ENCODE measurements at places on chromosomes 3 and 15.

- peaks cover 17% of the 10 kb centered on the region for H3K4me1 ChIP-seq
- H3K4me3 ChIP-seq = peak overlapping the region; percentile 75
- no peaks in the 10 kb centered on the region for H3K36me3 ChIP-seq
- H3K27me3 ChIP-seq = no peaks in the 10 kb centered on the region
- peak overlapping the region; percentile 53 for H3K27ac ChIP-seq
- no peak for DNase-seq
These were observed 612 bp upstream of the TBL1XR1 start for GRCh38 chr3:177197727-177198460.

GRCh38 chr15:60520825-60521368 lies 42.0 kb upstream of the ICE2 start:
- H3K27me3 ChIP-seq = no peaks in the 10 kb centered on the region
- peaks cover 12% of the 10 kb centered on the region for H3K4me1 ChIP-seq
- H3K4me3 ChIP-seq = no peak overlapping the region
- DNase-seq = peak; percentile 47
- no peak overlapping the region for H3K27ac ChIP-seq
- H3K36me3 ChIP-seq = no peaks in the 10 kb centered on the region

- no peak overlapping the region for H3K27ac ChIP-seq
- H3K4me3 ChIP-seq = no peak overlapping the region
- no peak for DNase-seq
- no peaks in the 10 kb centered on the region for H3K36me3 ChIP-seq
These were observed 88.3 kb upstream of the ACP3 start for GRCh38 chr3:132228923-132229322.

DNA sequence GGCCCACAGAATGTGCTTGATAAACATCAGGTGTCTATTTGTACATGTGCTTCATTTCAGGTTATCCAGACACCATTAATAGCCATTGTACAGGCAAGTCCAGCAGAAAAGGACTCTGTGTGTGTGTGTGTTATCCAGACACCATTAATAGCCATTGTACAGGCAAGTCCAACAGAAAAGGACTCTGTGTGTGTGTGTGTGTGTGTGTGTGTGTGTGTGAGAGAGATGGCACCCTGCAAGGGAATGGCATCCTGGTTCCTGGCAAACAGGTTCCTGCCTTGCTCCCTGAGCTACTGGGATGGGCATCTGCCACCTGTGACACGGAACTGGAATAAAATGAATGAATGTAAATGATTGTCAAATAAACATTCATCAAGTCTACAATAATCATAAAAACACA lies 11.7 kb downstream of the SUCLG2 start:
- no peaks in the 10 kb centered on the region for H3K36me3 ChIP-seq
- no peak for DNase-seq
- H3K4me3 ChIP-seq = no peak overlapping the region
- no peak overlapping the region for H3K27ac ChIP-seq
- no peaks in the 10 kb centered on the region for H3K27me3 ChIP-seq

- no peak for DNase-seq
- H3K27ac ChIP-seq = no peak overlapping the region
- H3K27me3 ChIP-seq = no peaks in the 10 kb centered on the region
These were observed 114.7 kb upstream of the LRTM1 start for GRCh38 chr3:55042591-55042990.

- no peak for DNase-seq
- H3K36me3 ChIP-seq = no peaks in the 10 kb centered on the region
- no peak overlapping the region for H3K4me3 ChIP-seq
- no peak overlapping the region for H3K27ac ChIP-seq
- no peaks in the 10 kb centered on the region for H3K4me1 ChIP-seq
These were observed 84.8 kb upstream of the WNT5A start for GRCh38 chr3:55571913-55572312.

DNA sequence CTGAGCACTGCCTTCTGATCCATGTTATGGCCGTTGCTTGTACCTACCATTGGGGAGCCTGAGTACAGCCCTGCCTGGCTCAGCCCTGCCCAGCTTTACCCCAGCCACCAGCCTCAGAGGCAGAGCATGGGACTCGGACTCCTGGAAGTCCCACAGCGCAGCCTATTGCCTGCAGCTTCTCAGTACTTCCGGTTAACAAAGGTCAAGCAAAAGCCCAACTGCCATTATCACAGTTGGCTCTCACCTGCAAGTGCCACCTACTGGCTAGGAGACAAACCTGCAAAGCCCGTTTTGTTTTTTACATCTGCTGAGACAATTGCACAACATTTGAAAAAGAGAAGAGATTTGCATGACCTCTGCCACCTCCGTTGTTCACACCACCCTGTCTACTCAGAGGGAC lies 1081.7 kb downstream of the NAALADL2 start:
- no peak overlapping the region for H3K27ac ChIP-seq
- no peaks in the 10 kb centered on the region for H3K4me1 ChIP-seq
- H3K4me3 ChIP-seq = no peak overlapping the region

DNA sequence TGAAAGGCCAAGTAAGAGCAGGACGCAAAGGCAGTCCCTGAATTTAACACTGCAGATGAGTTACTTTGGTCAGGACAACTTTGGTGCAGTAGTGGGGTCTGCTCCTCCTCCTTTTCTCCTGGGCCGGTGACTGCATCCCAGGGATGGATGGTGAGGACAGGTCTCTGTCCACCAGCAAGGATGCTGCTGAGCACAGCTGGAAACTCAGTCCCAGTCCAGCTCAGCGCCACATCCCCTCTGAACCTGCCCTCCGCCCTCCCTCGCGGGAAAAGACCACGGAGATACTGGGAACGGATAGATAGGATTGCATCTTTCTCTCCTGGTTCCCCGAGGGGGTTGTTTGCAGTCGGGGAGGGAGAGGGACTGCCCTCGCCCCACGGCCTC lies 13.8 kb downstream of the GRAMD2A start:
- DNase-seq = no peak
- H3K4me3 ChIP-seq = peak overlapping the region; percentile 17
- peaks cover 28% of the 10 kb centered on the region for H3K4me1 ChIP-seq
- H3K27me3 ChIP-seq = no peaks in the 10 kb centered on the region

DNA sequence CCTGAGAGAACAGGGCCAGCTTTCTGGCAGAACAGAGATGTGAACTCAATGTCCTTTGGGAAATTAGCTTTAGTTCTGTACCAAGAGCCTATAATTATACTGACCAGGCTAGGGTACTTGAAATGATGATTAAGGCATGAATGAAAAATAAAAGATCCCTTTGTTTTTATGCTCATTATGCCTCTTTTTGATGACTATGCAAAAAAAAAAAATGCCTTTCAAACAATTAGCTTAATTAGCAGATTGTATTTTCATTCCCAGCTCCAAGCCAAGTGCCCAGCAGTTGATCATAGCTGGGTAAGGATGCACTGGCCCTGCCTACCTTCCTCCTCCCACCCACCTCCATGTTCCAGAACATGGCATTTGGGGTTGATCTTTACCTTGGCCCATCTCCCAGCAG lies 56.8 kb downstream of the LYZL4 start:
- no peaks in the 10 kb centered on the region for H3K36me3 ChIP-seq
- DNase-seq = no peak
- H3K27me3 ChIP-seq = no peaks in the 10 kb centered on the region
- no peaks in the 10 kb centered on the region for H3K4me1 ChIP-seq

DNA sequence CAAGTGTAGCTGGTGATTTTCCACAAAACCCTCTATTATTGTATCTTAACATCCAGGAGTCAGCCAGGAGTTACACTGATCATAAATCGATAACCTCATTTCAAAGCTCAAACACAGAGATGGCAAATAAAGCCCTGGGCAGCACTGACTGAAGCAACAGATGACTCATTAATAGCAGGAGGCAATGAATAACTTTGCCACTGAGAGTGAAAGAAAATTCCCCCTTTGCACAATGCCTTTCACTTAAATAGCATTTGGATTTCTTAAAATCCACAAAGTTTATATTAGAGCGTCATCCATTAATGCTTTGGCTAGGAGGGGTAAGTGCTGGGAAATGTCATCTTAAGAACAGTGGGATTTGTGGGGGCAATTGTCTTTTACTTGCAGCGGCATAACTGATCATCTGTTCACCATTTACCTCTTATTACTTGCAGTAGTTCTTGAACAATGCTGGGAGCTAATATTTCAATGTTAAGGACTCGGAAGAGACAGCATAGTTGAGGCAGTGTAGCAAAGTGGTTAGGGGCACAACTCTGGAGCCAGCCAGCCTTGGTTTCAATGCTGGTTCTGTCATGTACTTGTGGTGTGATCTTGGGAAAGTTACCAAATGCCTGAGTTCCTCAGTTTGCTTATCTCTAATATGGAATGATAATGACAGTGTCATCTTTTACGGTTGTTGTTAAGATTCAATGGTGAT lies 630.4 kb upstream of the TBL1XR1 start:
- H3K36me3 ChIP-seq = no peaks in the 10 kb centered on the region
- DNase-seq = no peak
- H3K4me1 ChIP-seq = peaks cover 17% of the 10 kb centered on the region
- H3K27me3 ChIP-seq = no peaks in the 10 kb centered on the region
- H3K27ac ChIP-seq = no peak overlapping the region

GRCh38 chr3:195897853-195898415 lies 10.4 kb downstream of the TNK2 start:
- no peaks in the 10 kb centered on the region for H3K36me3 ChIP-seq
- no peak overlapping the region for H3K4me3 ChIP-seq

DNA sequence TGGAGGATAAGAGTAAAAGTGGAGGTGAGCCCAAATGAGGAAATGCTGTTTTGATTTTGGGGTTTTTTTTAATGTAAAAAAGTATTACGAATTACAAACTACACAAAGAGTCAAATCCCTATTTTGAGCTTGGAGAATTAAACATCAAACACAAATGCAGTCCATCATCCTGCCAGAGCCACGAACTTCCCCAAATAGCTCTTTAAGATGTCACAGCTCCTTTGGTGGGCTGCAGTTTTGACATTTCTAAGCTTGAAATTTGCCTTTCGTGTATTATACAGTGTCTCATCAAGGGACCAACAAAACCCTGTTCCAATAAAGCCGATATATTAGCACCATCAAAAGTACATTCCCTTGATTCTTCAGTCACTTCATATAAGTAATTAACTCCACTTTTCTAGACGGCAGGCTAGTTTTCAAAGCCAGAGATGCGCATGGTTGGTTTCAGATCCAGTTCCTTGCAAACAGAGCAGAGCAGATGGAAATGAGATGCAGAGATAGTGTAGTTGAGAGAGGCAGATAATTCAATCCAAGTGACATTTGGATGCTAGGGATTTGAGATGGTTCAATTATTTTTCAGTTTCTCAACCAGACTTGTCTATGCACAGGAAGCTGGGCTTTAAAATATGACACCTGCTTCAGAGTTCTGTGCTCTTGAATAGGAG lies 580.9 kb downstream of the EDEM1 start:
- H3K27me3 ChIP-seq = no peaks in the 10 kb centered on the region
- no peaks in the 10 kb centered on the region for H3K4me1 ChIP-seq
- no peaks in the 10 kb centered on the region for H3K36me3 ChIP-seq

DNA sequence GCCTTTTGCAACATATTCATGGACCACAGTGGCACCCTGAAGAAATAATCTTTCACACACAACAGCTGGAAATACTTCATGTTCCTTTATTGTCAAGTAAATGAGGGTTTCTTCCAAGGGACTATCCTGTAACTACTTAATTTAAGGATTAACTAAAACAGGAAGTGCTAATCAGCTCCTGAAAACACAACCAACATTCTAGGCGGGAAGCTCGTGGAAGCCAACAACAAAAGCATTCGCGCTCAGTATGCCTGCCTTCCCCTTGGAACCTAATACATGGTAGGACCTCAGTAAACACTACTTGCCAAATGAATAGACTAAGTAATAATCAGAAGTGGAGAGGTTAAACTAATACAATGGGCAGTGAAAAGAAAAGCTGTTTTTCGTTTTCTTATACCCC lies 300.9 kb downstream of the RORA start:
- H3K27me3 ChIP-seq = no peaks in the 10 kb centered on the region
- H3K27ac ChIP-seq = no peak overlapping the region
- no peaks in the 10 kb centered on the region for H3K4me1 ChIP-seq
- DNase-seq = no peak
- H3K4me3 ChIP-seq = no peak overlapping the region
- H3K36me3 ChIP-seq = no peaks in the 10 kb centered on the region

DNA sequence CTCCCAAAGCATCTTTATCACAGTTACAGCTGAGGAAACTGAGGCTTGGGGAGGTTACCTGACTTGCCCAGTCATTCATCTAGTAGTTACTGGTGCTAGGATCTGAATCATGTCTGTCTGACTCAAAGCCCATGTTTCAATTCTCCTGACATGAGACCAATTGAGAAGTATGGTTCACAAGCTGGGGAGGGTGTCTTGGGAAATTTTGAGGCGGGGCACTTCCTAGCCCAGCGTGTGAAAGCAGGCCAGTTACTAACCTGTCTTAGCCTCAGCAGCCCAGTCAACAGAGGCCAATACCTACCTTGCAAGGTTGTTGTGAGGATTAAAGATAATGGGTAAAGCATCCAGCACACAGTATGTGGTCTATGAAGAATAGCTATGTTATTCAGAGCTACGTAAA lies 37.0 kb downstream of the CLDN18 start:
- no peak overlapping the region for H3K4me3 ChIP-seq
- no peaks in the 10 kb centered on the region for H3K27me3 ChIP-seq
- no peaks in the 10 kb centered on the region for H3K4me1 ChIP-seq
- H3K36me3 ChIP-seq = no peaks in the 10 kb centered on the region
- no peak overlapping the region for H3K27ac ChIP-seq

- H3K4me1 ChIP-seq = no peaks in the 10 kb centered on the region
These were observed 21.4 kb downstream of the SECISBP2L start for GRCh38 chr15:49024840-49025239.

- no peak for DNase-seq
- H3K4me3 ChIP-seq = no peak overlapping the region
- H3K4me1 ChIP-seq = no peaks in the 10 kb centered on the region
- H3K36me3 ChIP-seq = no peaks in the 10 kb centered on the region
- H3K27ac ChIP-seq = no peak overlapping the region
These were observed 14.2 kb downstream of the TERC start for GRCh38 chr3:169750665-169751064.

DNA sequence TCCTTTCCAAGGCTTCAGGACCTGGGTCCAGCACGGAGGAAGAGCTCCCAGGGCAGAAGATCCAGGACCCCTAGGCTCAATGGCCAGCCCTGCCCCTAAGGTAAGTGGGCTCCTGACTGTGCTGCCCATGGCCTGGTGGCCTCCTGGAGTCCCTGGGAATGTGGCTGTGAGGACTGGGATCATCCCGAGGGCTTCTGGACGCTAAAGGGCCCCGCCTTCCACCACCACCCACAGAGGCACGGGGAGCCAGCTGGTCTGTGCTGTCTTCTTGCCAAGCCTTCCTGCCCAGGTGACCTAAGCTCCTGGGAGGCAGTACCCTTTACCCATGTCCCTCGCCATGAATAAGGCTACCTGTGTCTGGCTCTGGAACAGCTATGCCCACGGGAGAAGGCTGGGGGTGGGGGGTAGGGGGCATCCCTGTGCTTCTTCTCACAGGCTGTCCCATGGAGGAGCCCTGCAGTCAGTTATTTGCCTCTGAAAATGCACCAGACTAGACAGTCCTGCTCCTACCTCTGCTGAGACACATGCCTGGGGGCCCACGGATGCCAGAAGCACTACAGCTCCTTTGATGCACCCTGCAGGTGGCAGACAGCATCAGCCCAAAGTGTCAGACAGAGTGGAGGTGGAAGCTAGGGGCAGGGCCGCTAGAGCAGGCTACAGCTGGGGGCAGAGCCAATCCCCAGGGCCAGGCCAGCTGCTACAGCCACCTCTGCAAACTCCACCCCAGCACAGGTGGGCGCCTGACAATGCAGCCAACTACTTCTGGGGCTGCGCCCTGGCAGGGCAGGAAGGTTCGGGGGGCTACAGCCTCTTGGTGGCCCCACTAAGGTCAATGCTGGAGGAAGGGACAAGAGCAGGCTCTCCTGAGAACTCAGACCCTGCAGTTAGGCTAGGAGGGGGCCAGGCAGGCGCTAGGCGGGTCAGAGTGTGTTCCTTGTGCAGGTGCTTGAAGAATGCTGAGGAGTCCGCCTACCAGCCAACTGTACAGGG lies 90.9 kb downstream of the SEC22A start:
- H3K27ac ChIP-seq = no peak overlapping the region
- H3K4me3 ChIP-seq = no peak overlapping the region
- H3K27me3 ChIP-seq = no peaks in the 10 kb centered on the region
- no peaks in the 10 kb centered on the region for H3K4me1 ChIP-seq
